ENCODE measurements at places on chromosomes 3 and 15. TPM values are rescaled to one million over a fixed set of nuclear protein-coding genes. Genes with fewer than 3 reads are reported as not detected.

WDR48 gene
- 21.6 TPM for total RNA-seq

SLC28A2 gene
- total RNA-seq: not detected

CDHR4 gene
- not detected for total RNA-seq

AGTR1 gene
- total RNA-seq: not detected

SLC38A3 gene
- total RNA-seq: not detected

RAB8B gene
- total RNA-seq: 18.8 TPM

UBA7 gene
- total RNA-seq: 1.8 TPM

ACAN gene
- total RNA-seq: not detected

PCOLCE2 gene
- 2.9 TPM for total RNA-seq

MESP2 gene
- total RNA-seq: 1.7 TPM

ZPLD1 gene
- 0.72 TPM for total RNA-seq

LIPC gene
- total RNA-seq: not detected

ALCAM gene
- total RNA-seq: 50.4 TPM

TRPM1 gene
- total RNA-seq: not detected

KCNMB3 gene
- 0.16 TPM for total RNA-seq

CNTN6 gene
- not detected for total RNA-seq

TUSC7 gene
- total RNA-seq: not detected

OR5H14 gene
- not detected for total RNA-seq

LMAN1L gene
- not detected for total RNA-seq

MASP1 gene
- total RNA-seq: 0.23 TPM

RTP4 gene
- not detected for total RNA-seq

CD86 gene
- total RNA-seq: 0.16 TPM

SEMA3G gene
- total RNA-seq: not detected

PDCD10 gene
- 90.6 TPM for total RNA-seq

LIPH gene
- total RNA-seq: 0.11 TPM

NPTN gene
- total RNA-seq: 121 TPM

NIPA2 gene
- 72.1 TPM for total RNA-seq

RMDN3 gene
- 13.6 TPM for total RNA-seq

GABRB3 gene
- total RNA-seq: 1.8 TPM

UACA gene
- 12.1 TPM for total RNA-seq

ZBED2 gene
- 124 TPM for total RNA-seq
